Hematopoietic multipotent progenitor cell treated with erythropoietin and hydrocortisone succinate and interleukin-3 and kit ligand, for 8 days (in vitro differentiated cells): ENCODE measurements at places on chromosomes 7 and 10.
A peak's percentile ranks its signal among the peaks of the same experiment; 100 is the strongest.

- no peak for DNase-seq
Observed at GRCh38 chr10:8628351-8628750, 573.9 kb downstream of the GATA3 start.

GRCh38 chr7:127447326-127447945 is 54.9 kb upstream of the ZNF800 start:
- DNase-seq, result peak; percentile 80

DNA sequence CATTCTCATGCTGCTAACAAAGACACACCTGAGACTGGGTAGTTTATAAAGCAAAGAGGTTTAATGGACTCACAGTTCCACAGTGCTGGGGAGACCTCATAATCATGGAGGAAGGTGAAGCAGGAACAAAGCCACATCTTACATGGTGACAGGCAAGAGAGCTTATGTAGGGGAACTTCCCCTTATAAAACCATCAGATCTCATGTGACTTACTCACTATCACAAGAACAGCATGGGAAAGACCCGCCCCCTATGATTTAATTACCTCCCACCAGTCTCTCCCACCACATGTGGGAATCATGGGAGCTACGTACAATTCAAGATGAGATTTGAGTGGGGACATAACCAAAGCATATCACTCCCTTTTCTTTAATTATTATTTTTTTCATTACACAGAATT is 16.6 kb downstream of the COL28A1 start:
- no peak for DNase-seq

DNA sequence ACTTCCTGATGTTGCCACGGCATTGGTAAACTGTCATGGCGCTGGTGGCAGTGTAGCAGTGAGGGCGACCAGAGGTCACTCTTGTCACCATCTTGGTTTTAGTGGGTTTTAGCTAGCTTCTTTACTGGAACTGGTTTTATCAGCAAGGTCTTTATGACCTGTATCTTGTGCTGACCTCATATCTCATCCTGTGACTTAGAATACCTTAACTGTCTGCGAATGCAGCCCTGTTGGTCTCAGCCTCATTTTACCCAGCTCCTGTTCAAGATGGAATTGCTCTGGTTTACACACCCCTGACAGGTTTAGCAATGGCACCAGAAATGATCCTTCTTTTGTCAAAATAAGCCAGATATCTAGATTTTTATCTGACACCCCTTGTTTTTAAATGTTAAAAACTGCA is 85.3 kb downstream of the ARL4A start:
- no peak for DNase-seq

GRCh38 chr7:73824986-73825385 is 5.8 kb upstream of the CLDN4 start:
- DNase-seq, result no peak

DNA sequence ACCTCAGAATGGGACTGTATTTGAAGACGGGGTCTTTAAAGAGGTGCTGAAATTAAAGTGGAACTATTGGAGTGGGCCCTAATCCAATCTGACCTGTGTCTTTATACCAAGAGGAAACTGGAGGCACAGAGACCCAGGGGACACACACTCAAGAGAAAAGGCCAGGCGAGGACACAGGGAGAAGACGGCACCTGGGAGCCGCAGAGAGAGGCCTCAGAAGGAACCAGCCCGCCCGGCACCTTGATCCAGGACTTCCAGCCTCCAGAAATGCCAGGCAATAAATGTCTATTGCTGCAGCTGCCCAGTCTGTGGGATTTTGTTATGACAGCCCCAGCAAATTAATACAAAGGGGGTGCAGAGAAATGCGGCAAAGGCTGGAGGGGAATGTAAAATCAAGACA is 10.5 kb downstream of the CARD11 start:
- DNase-seq, result no peak
